H4 (cell line): ENCODE measurements at places on chromosomes 5 and 9. TPM values are rescaled to one million over a fixed set of nuclear protein-coding genes. Genes with fewer than 3 reads are reported as not detected.

GRCh38 chr5:115415143-115415491, 118.7 kb upstream of the CCDC112 start:
- DNase-seq, result peak; percentile 83

GRCh38 chr5:61416420-61416819, 84.4 kb downstream of the ZSWIM6 start:
- no peak for DNase-seq

Gene NDST1
- total RNA-seq, result 18.8 and 26.6 TPM in 2 replicates

Gene HCN1
- total RNA-seq, result not detected in 2 replicates

Gene OCLN
- total RNA-seq, result 2.9 and 5.2 TPM in 2 replicates

DNA sequence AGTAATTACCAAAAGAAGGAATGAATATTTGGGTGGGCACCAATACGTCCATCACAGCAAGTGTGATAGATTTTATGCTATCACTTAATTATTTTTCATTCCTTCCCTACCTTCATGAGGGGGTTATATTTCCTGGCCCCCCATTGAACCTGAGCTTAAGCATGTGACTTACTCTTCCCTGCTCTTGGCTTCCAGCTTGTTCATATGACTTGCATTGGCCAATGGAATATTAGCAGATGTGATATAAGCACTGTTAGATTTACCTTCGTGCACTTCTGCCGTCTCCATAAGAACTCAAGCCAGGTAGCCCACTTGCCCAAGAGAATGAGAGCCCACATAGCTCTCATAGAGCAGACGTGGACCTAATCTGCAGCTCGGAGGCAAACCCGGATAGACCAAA, 99.1 kb upstream of the SMARCA2 start:
- DNase-seq, result peak; percentile 14

- DNase-seq, result no peak
These were observed 19.9 kb upstream of the CYLC2 start for GRCh38 chr9:102975251-102975650.

- no peak for DNase-seq
These were observed 49.8 kb downstream of the ROR2 start for GRCh38 chr9:91900055-91900796.

Gene SH2D3C
- 0.12 and 0.23 TPM in 2 replicates for total RNA-seq

DNA sequence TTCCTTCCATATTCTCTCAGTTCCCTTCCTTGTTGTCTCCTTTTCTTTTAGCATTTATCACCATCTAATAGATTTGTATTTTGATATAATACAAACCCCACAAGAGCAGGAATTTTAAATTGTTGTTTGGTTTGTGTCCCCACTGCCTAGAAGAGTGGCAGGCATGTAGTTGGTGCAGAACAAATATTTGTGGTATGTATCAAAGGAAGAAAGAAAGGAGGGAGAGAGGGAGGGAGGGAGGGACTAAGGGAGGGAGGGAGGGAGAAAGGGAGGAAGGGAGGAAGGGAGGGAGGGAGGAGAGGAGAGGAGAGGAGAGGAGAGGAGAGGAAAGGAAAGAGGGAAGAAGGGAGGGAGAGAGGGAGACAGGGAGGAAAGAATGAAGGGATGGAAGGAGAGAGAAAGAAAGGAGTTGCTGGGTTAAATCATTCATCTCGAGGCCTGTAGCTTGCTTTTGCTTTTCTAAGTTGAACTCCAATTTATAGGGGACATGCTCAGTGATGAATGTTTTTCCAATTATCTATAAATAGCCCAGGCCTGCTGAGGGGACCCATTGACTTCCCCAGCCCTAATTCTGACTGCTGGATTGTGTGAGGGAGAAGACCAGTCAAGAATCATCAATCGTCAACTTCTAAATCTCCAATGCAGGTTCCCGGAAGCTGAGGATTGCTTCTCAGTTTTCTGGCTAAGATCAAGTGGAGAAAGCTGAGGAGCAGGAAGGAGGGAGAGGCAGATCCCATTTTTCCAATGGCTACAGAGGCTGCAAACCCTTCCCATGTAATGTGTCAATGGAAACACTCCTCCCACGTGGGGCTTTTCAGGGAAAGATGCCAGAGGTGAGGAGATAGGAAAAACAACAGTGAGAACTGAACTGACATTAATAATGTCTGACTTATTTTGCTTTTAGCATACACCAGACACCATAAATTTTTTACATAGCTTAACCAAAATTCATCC, 320.7 kb downstream of the ASTN2 start:
- DNase-seq, result no peak

Gene STX17
- total RNA-seq, result 14.2 and 17.9 TPM in 2 replicates

Gene ERCC8
- total RNA-seq, result 37.2 and 44.9 TPM in 2 replicates

Gene PPP3R2
- total RNA-seq, result not detected in 2 replicates

DNA sequence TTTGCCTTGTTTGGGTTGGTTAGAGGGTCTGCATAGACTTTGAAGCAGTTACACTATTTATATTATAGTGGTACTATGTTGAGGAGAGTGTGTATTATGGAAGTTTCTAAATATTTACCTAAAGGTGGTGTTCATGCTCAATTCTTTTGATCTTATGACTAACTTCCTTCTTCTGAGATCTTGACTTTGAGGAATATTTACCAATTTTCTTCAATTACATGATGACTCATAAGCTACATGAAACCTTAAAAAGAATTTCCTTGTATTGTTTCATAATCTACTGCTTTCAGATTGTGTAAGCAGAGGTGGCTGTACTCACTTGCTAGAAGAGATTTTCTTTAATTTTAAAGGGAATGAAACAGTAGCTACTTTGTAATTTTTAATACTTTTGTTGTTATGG, 276.1 kb downstream of the TAF11L14 start:
- peak; percentile 88 for DNase-seq

- DNase-seq, result no peak
These were observed 7.5 kb upstream of the RMND5B start for GRCh38 chr5:178123094-178123965.

Gene RORB
- total RNA-seq, result 1.6 and 3.0 TPM in 2 replicates

Gene GKAP1
- total RNA-seq, result 2.7 and 4.9 TPM in 2 replicates

GRCh38 chr5:59789894-59790293, 103.6 kb downstream of the PDE4D start:
- no peak for DNase-seq

Gene KDM3B
- total RNA-seq, result 49.0 and 53.1 TPM in 2 replicates

GRCh38 chr5:143665866-143666265, 146.1 kb upstream of the HMHB1 start:
- no peak for DNase-seq

DNA sequence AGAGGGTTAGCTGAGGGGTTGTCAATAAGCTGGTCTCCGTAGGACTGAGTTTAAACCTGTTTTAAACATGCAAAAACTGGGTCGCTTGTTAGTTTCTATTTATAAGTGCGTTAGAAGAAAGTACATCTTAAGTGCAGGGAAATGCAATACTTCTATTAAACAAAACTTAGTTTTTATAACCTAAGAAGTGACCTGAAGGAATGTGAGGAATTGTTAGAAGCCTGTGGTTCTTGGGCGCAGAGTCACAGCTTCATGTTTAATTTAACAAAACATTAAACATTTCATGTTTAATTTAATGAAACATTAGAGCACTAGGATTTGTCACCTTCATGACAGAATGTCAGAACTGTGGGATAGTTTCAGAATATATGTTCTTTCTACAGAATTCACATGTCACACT, 469.2 kb upstream of the WWC1 start:
- no peak for DNase-seq

GRCh38 chr5:142303565-142303964, 21.3 kb downstream of the SPRY4 start:
- DNase-seq, result no peak

DNA sequence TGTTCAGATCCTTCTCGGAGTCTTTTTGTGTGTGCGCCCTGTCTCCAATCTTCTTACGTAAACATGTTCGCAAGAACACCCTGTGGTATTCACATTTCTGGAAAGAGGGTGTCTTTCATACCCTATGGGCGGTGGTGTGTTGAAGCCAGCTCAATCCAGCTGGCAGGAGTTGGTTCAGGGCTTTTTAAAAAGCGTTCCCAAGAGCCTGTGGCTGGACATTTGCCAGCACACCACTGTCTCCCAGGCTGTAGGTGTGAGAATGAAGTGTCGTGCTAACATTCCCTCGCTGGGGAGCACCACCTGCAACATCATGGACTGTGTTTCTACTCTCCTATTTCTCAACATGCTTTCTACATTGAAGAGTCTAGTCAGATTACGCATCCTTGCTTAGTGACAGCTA, 51.7 kb downstream of the S1PR3 start:
- no peak for DNase-seq

- no peak for DNase-seq
These were observed 38.4 kb downstream of the PRRX2 start for GRCh38 chr9:129703667-129704355.

Gene C5orf46
- total RNA-seq, result 1.0 and 5.2 TPM in 2 replicates

DNA sequence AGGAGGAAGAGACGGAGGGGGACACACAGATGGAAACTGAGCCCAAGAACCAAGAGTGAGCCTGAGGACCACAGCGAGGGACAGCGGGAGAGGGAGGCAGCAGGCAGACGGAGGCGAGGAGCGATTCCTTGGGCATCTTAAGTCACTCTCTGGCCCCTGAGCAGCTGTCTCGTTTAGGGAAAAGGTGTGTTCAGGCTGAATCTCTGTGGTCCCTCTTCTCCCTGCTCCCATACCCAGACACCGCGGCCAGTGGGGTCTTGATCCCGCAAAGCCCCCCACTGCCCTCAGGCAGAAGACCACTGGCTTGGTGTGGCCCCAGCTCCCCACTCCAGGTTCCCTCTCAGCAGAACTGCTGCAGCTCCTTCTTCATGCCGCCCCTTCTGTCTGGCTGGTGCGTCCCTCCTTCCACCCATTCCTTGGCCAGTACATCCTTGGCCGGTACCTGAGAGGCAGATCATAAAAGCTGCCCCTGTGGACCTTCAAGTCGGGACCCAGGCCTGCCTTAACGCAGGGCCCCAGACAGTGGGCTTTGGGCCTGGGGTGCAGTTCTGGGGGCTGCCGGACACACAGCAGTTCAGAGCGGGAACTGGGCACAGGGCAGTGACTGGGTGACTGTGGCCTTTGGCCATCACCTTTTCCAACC, 5.8 kb upstream of the RALGDS start:
- DNase-seq, result no peak

Gene DBH
- not detected in 2 replicates for total RNA-seq

Gene SPEF2
- total RNA-seq, result 5.0 and 7.8 TPM in 2 replicates

- DNase-seq, result no peak
These were observed 37.7 kb downstream of the ASS1 start for GRCh38 chr9:130482463-130482862.

GRCh38 chr5:142969186-142969585, 199.0 kb downstream of the ARHGAP26 start:
- DNase-seq, result no peak
